LoVo (cell line): ENCODE measurements at places on chromosomes 7 and 10.
A peak's percentile ranks its signal among the peaks of the same experiment; 100 is the strongest.

DNA sequence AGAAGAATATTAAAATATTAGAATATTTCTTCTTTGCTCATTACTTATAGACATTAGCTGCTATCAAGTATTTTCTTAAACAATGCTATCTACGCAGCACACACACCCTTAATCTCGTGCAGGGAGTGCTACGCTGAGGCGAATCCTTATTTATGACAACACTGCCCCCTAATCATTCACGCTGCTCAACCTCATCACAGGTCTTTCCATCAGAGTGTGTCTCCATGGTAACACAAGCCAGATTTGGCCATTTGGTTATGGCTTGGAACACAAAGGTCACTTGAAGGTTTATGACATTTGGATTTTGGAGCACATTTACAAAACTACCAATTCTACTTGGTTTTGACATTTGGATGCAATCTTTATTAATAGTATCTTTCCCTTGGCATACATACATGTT is 45.4 kb upstream of the MYO3A start:
- DNase-seq, result no peak

DNA sequence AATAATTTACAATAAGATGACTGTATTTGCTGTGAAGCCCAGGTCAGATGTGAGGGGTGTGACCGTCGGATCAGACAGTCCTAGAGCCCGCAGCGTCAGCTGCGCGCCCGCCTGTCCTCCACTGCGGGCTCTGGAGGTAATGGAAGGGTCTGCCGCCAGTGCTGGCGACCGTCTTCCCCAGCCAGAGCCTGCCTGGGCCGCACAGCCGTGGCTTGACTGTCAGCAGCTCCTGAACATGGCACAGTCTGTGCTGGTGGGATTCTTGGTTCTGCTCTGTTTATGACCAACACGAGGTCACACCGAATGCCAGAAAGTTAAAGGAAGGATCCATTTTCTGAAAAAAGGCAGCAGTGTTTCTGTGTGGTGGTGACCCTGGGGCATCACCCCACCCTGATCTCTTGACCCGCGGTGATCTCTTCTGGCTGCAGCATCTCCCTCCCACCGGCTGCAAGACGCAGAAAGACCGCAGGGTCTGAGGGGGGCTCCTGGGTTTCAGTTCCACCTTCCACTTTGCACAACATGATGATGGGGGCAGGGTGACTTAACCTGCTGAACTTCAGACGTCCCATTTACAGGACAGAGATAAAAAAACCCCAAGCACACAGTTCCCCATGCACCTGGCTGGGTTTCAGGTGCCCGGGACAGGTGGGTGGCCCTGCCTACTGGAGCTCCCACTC is 103.7 kb downstream of the DNAJB6 start:
- DNase-seq, result no peak

DNA sequence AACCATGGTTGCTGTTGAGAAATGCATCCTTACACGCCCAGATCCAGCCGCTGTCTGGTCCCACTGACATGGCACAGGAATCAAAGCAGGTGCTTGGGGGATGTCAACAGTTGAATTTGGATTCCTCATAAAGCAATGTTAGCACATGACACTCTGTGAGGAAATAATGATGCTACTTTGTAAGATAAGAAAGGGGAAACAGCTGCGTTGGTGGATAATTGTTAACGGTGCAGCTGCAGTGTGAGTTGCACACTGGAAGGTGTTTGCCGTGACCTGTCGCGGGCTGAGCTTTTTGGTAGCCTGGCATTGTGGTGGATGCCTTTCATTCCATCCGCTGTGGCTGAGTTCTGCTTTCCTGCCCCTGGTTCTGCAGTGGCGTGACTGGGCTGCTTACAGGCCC is 113.9 kb downstream of the MGMT start:
- no peak for DNase-seq

DNA sequence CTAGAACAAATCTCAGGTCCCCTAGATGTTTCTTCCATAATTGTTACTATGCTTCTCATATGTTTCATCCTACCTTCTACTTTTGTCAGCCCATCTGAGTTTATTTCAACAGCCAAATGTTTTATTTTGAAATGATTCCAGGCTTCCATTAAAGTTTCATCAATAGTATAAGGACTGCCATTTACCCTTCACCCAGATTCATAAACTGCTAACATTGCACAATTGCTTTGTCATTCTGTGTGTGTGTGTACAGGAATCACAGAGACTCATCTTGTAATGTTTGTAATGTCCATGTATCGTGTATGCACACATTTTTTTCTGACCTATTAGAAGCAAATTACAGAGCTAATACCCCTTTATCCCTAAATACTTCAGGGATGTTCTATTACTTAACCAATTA is 25.5 kb downstream of the MMRN2 start:
- DNase-seq, result no peak

- no peak for DNase-seq
Measured at GRCh38 chr10:71379118-71379766, 17.5 kb upstream of the CDH23 start.

- DNase-seq, result no peak
Measured at GRCh38 chr7:135273581-135273980, 39.9 kb downstream of the STRA8 start.

GRCh38 chr7:126489874-126490273 is 762.9 kb downstream of the GRM8 start:
- DNase-seq, result no peak

DNA sequence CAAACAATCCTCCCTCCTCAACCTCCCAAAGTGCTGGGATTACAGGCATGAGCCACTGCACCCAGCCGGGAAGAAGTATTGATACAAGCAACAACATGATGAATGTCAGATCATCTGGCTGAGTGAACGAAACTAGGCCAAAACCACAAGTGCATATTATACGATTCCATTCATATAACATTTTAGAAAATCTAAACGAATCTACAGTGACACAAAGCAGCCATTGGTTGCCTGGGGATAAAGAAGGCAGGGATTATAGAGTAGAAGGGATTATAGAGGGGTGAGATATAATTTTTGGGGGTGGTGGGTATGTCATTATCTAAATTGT is 11.5 kb upstream of the RHBDD2 start:
- no peak for DNase-seq

- DNase-seq, result peak; percentile 84
Measured at GRCh38 chr7:16801111-16801542, 3.7 kb downstream of the AGR2 start.

- DNase-seq, result no peak
Measured at GRCh38 chr10:42638821-42639270, 476 bp upstream of the ZNF33B start.

GRCh38 chr7:151883857-151884256 is 6.9 kb upstream of the PRKAG2 start:
- no peak for DNase-seq

DNA sequence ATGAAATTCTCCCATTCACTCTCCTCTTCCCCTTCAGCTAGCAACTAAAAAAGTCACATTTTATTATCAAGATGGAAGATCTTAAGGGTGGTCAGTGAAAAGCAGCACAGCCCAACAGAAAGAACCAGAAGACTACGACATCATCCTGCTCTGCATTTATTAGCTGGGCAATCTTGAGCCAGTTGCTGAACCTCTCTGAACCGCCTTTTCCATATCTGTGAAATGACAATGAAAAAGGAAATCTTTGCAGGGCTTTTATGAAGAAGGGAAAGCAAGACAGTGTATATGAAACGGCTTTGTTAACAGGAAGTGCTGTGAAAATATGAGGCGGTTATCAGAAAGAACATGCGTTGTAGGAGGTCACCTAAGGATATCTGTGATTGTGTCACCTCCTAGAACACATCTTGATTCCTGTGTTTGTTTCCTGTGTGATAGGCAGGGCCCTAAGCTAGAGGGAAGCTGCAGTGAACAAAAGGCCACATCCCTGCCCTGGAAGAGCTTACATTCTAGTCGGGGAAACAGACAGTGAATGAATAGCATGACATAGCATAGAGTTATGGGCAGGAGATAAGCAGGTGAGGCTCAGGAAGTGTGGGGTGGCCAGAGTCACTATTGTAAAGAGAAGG is 36.0 kb upstream of the KCNMA1 start:
- DNase-seq, result no peak

- DNase-seq, result no peak
Measured at GRCh38 chr10:64277536-64277935, 756.3 kb downstream of the REEP3 start.

DNA sequence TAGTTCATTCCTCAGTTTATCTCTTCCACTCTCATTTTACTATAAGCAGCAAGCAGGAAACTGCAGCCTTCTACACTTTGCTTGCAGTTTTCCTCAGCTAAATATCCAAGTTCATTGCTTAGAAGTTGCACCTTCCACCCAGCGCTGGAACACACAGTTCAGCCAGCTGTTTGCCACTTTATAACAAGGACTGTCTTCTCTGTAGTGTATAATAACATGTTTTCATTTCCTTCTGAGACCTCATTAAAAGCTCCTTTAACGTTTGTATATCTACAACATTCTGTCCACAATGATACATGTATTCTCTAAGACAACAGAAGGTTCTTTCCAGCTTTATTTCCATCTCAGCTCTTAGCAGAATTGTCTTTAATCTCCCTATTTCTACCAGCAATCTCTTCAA is 74.1 kb downstream of the GNAI1 start:
- DNase-seq, result no peak

- DNase-seq, result no peak
Measured at GRCh38 chr7:90900628-90901356, 304.7 kb downstream of the CDK14 start.

GRCh38 chr7:13981070-13981469 is 8.4 kb downstream of the ETV1 start:
- peak; percentile 88 for DNase-seq

- DNase-seq, result no peak
Measured at GRCh38 chr7:107932805-107933204, 41.8 kb downstream of the DLD start.

- DNase-seq, result no peak
Measured at GRCh38 chr10:82319562-82319961, 444.6 kb downstream of the NRG3 start.

GRCh38 chr10:122894261-122894944 is 15.0 kb upstream of the FAM24B start:
- no peak for DNase-seq

GRCh38 chr7:80768756-80769155 is 130.3 kb downstream of the CD36 start:
- DNase-seq, result no peak

DNA sequence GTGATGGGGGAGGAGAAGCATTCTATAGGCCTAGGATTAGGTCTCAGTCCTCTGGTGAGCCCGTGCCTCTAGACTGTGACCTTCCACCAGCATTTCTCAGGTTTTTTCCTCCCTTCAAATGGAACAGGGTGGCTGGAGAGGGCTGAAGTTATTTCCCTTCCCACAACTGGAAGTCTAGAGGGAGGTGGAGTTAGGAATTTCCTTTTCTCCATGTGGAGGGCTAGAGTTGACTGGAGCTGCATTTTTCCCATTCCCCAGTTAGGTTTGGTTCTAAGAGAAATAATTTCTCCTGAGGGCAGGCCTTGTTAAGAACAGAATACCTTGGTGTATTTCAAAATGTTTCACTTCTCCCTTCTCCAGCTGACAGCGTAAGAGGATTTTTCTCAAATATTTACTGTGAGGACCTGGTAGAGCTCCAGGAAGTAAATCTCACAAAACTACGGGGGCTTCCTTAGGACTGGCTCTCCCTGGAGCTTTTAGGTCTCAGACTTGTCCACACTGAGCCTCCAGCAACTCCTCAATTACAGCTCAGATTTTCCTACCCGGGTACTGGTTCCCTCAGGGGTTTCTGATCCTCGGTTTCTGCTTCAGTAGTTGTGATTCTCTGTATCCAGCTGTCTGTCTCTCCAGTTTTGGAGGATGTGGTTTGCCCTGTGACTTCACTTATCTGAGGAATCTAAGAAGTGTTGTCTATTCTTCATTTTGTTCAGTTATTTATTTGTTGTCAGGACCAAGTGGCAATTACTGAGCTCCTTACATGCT is 6.0 kb upstream of the REEP3 start:
- DNase-seq, result no peak

DNA sequence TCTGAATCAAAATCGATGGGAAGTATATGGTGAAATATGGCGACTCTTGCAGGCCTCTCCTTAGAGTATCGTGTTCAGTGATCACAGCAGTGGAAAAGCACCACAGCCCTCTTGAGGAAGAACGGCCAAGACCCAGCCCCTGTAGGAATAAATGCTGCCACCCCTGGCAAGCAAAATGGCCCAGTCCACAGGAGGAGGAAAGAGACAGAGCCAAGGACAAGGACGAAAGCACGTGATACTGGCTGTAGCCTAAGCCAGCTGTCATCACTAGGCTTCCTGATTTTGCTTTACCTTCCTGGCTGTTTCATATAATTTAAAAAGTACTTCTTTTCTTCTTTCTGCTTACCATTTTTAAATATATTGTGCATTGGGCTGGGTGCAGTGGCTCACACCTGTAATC is 395.0 kb upstream of the SHH start:
- no peak for DNase-seq

DNA sequence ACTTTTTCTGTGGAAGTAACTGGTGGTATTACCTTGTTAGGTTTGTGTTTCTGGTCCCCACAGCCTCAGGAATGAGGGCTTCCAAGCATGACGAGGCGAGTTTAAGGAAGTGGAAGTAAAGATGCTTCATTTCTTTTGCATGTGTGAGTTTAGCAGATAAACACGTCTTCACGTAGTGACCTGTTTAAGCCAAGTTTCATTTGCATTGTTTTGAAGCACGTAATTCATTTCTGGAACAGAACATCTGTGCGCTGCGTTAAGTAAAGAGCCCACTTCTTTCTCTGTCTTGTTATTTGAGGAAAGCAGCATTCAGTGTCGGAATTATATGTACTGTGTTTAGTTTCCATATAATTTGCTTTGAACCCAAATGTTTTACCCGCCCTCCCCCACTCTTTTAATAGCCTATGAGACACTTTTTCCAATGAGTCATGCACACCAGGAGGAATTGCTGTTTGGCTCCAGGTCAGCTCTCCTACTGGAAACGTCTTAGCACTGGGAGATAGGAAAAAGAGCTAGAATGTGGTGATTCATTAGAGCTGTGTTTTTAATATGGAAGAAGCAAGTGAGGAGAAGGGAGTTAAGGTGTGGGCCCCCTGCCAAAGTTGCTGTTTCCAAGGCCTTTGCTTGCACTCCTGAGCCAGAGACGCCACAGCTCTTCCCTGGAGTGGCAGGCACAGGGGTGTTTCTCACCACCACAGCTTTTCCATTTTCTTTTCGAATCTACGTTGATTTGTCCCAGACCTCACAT is 36.7 kb downstream of the BTBD16 start:
- peak; percentile 95 for DNase-seq

DNA sequence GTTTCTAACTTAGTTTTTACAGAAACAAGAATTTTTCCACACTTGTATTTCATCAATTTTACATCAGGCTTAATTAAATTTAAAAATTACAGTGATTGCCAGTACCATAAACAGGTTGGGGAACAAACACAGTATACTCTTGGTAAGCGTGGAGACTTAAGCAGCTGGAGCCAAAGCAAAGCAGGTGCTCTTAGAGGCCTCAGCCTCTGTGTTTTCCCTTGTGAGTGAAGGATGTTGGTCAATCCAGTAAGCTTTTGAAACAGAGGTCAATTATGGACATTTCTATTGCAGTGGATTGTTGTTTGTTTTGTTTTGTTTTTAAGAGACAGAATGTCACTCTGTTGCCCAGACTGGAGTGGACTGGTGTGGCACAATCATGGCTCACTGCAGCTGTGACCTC is 100.6 kb upstream of the CELF2 start:
- DNase-seq, result no peak

GRCh38 chr10:17418249-17418648 is 36.1 kb downstream of the ST8SIA6 start:
- DNase-seq, result no peak

- peak; percentile 48 for DNase-seq
Measured at GRCh38 chr7:44415047-44415446, 75.4 kb downstream of the NUDCD3 start.

- no peak for DNase-seq
Measured at GRCh38 chr10:79400146-79401004, 45.0 kb downstream of the ZCCHC24 start.

- DNase-seq, result no peak
Measured at GRCh38 chr7:66683770-66684123, 55.1 kb downstream of the KCTD7 start.

GRCh38 chr10:87531908-87532622 is 27.4 kb downstream of the MINPP1 start:
- no peak for DNase-seq
